GM12864 (cell line): ENCODE measurements at places on chromosomes 4 and X.

GRCh38 chr4:6658597-6659075 is 18.2 kb downstream of the MRFAP1 start:
- DNase-seq = no peak

- DNase-seq = no peak
Observed at GRCh38 chrX:50825825-50826224, 11.8 kb upstream of the SHROOM4 start.

GRCh38 chr4:17058916-17059741 is 160.7 kb upstream of the LDB2 start:
- no peak for DNase-seq

DNA sequence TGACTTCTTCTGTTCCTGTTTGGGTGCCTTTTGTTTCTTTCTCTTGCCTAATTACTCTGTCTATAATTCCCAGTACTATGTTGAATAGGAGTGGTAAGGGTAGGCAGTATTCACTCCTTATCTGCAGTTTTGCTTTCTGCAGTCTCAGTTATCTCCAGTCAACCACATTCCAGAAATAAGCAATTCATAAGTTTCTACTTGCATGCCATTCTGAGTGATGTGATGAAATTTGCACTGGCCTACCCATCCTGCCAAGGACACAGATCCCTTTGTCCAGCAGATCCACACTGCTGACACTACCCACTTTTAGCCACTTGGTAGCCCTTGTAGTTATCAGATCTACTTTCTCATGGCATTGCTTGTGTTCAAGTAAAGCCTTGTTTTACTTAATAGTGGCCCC is 971.6 kb upstream of the INTU start:
- DNase-seq = no peak

GRCh38 chr4:74529284-74530041 is 84.5 kb downstream of the AREG start:
- DNase-seq = no peak

GRCh38 chr4:149176039-149176438 is 639.6 kb downstream of the IQCM start:
- DNase-seq = no peak

GRCh38 chr4:177246641-177247584 is 62.8 kb upstream of the NEIL3 start:
- no peak for DNase-seq

GRCh38 chr4:174210354-174210753 is 73.1 kb downstream of the FBXO8 start:
- DNase-seq = no peak

GRCh38 chrX:24491741-24492140 is 26.7 kb downstream of the PDK3 start:
- no peak for DNase-seq

GRCh38 chrX:14920196-14920595 is 47.0 kb downstream of the MOSPD2 start:
- DNase-seq = no peak

DNA sequence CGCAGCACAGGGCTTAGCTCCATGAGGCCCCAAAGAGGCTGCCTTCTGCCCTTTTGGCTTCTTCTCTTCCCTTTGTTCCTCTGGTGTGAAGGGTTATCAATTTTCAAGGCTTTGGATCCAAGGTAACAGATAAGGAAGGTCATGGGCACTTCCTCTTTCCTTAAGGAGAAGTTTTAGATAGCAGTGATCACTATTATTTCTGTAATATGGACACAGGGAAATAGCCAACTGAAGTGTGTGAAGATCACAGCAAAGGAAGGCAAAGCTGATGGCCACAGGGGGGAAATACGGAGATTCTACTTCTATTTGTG is 366.8 kb downstream of the UNC5C start:
- DNase-seq = no peak

GRCh38 chrX:73850124-73851013 is 287.4 kb downstream of the CHIC1 start:
- DNase-seq = no peak

DNA sequence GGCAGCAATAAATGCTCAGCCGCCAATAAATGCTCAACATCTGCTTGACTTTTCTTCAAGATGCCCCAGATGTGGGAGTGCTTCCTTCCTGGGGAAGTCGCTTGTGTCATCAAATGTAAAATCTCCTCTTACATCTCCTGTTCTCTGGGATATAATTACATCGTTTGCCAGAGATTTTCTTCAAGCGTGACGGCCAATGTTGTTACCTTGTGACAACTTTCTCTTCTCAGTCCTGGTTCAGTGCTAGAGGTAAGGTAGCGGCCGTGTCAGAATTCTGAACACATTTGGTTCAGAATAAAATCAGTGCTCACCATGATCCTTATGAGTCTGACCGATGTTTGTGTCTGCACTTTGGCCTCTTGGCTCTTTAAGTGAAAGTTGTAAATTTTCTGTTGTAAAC is 102.5 kb downstream of the ASMT start:
- no peak for DNase-seq

DNA sequence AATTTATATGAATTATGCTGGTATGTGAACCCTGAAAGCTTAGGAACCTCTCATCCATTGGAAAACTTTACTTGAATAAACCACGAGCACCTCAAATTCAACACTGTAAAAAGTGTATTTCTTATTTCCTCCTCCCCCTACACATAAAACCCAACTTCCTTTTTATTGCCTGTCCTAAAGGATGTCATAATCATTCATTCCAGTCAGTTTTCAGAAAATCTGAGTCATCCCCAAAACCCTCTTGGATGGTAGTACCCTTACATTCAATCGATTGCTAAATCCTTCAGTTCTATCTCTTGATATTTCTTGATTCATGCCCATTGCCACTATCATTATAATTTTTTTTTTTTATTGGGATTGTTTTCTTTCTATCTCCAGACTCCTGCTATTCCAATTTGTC is 91.1 kb upstream of the ATP8A1 start:
- DNase-seq = no peak

GRCh38 chr4:61468024-61468720 is 268.0 kb downstream of the ADGRL3 start:
- no peak for DNase-seq

GRCh38 chr4:154018659-154019058 is 229.8 kb upstream of the SFRP2 start:
- no peak for DNase-seq

GRCh38 chr4:115537387-115537786 is 424.0 kb upstream of the NDST4 start:
- DNase-seq = no peak

DNA sequence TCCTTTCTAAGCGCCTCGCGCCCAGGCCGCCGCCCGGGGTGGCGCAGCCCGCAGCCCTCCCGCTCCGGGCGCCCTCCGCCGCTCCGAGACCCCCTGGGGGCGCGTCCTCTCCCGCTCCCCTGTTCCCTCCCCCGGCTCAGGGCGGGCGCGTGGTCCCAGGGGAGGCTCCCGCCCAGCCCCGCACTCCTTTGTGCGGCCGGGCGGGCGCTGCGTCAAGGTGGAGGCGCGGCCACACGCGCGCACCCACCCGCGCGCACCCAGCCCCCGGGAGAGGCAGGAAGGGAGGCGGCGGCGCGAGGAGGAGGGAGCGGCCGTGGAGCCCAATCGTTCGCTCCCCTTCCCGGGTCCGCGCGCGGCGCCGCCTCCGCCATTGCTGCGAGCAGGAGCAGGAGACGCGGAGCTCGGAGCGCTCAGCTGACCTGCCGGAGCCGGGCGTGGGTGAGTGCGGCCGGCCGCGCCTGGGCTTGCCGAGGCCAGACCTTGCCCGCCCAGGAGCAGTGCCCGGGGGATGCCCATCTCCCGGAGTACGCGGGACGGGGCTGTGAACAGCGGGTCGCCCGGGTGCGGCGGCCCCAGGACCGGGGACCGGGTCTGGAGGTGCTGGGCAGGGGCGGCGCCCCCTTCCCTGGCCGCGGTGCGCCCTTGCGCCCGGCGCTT is at the start of gene NSG1:
Gene NSG1 (plus strand): TSS at position 367 of the 657 bp plus-strand sequence. CDS start 528 bp downstream, outside the sequence.
- no peak for DNase-seq

DNA sequence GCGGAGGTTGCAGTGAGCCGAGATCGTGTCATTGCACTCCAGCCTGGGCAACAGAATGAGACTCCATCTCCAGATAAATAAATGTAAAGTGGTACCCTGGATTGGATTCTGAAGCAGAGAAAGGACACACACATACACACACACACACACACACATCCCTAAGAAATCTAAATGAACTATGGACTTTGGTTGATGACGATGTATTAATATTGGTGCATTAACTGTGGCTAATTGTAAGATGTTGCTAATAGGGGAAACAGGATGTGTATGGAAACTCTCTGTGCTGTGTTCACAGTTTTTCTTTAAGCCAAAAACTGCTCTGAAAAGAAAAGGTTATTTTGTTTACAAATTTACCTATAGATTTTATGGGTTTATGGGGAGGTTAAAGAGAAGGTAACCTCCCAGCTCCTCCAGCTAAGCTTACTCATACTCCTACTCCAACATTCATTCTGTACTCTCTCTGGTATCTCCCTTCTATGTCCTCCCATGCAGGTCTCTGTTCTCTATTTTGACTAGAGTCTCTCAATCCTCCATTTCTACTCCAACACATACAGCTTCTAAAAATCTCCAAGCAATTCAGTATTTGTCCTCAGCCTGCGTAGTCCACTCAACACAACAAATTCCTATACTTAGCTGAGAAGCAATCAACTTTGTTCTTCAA is 46.5 kb upstream of the RELL1 start:
- no peak for DNase-seq

DNA sequence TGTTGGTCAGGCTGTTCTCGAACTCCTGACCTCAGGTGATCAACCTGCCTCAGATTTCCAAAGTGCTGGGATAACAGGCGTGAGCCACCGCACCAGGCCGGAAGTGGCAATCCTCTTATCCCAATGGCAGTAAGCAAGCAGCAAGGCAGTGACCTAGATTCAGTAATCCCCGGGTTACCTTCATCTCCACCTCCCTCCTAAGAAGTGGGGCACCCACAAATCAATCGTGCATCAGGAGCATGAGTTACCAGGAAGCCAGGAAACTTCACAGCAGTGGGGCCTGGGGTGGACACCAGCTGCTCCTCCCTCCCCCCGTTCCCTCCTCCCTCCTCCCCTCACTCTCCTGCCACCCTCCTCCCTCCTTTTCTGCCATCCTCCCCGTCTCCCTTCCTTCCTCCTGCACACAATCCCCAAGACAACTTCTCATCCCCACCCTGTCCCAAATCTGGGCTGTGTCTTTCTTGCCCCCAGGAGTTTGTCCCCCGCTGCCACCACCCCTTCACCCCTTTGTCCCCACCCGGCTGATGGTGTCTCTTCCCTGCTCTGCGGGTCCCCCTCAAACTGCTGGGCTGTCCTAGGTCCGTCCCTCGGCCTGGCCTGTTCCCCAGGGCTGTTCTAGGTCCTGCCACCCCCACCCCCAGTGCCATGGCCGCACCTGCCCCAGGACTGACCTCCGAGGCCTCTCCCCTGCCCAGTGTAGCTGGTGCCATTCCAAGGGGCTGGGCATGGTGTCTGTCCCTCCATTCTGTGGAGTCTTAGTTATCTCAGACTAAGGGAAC is 2.2 kb downstream of the PDE6B start:
- DNase-seq = no peak

GRCh38 chr4:9859810-9860209 is 78.4 kb downstream of the DRD5 start:
- no peak for DNase-seq

- DNase-seq = no peak
Observed at GRCh38 chr4:41039317-41039716, 175.0 kb downstream of the APBB2 start.

- DNase-seq = no peak
Observed at GRCh38 chr4:156906325-156906724, 65.3 kb downstream of the PDGFC start.

GRCh38 chr4:82957045-82957444 is 53.6 kb downstream of the LIN54 start:
- DNase-seq = peak; percentile 5

DNA sequence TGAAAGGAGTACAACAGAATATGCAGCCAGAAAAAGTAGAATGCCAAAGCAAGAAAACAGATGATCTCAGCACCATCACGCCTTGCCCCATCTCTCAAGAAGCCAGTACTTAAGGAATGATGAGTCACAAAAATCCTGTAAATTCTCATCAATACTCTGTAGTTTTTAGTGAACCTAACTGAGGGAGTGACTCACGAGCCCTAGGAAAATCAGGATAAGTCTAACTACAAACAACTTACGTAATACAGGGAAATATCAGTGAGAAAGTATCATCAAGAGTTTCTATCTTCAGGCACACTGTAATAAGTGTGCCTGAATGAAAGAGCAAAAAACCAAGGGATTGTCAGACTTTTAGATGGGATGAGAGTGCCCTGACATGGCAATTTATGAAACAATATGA is 644.4 kb downstream of the STPG2 start:
- no peak for DNase-seq

DNA sequence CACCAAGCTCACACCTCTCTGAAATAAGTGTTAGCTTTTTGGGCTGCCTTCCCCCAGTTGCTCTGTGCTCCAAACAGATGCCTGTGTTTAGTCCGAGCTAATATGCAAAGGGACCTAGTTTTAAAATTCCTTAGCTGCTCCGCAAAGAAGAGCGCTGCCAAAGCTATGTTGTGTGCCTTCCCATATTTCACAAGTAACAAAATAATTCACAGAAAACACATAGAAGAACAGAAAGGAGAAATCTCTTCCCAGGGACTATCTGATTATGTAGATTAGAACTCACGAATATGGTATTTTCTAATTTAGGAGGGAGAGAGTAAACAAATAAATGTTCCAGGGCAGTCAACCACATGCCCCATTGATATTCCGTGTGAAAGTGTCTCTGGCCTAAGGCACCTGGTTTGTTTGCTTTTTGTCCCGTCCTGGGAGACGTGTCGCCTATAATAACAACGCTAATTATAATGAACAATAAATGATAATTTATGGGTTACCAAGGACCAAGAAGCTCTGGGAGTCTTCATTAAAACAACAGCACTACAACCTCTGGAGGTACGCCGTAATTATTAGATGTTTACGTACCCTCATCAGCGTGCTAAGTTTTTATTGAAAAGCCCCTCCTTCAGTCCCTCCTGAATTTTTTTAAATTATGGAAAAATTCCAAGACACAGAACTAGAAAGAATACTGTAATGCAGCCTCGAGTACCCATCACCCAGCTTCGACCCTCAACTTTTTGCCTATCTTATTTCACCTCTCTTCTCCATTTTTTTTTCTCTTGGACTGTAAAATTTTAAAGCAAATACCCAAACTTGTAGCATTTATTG is 1.2 kb upstream of the CCNG2 start:
- no peak for DNase-seq

- no peak for DNase-seq
Observed at GRCh38 chr4:122107680-122108079, 44.5 kb upstream of the BLTP1 start.

- DNase-seq = no peak
Observed at GRCh38 chr4:114343015-114343414, 255.6 kb upstream of the UGT8 start.

- no peak for DNase-seq
Observed at GRCh38 chr4:8722556-8722955, 130.0 kb downstream of the CPZ start.
